ENCODE measurements at places on chromosomes 13 and 19. TPM values are rescaled to one million over a fixed set of nuclear protein-coding genes. Genes with fewer than 3 reads are reported as not detected.

The CYP4F3 gene
- 17.8 TPM for total RNA-seq

The IGSF23 gene
- 2.3 TPM for total RNA-seq

The RFXAP gene
- 4.4 TPM for total RNA-seq

The CYP4F8 gene
- total RNA-seq: not detected

- DNase-seq: no peak
- no peaks in the 10 kb centered on the region for H3K36me3 ChIP-seq
- peaks cover 39% of the 10 kb centered on the region for H3K4me1 ChIP-seq
- H3K27me3 ChIP-seq: peaks cover 4% of the 10 kb centered on the region
Observed at GRCh38 chr19:291561-292280, 518 bp upstream of the PLPP2 start.

GRCh38 chr19:49741210-49741844, 21.8 kb downstream of the TSKS start:
- no peak overlapping the region for H3K27ac ChIP-seq
- H3K27me3 ChIP-seq: no peaks in the 10 kb centered on the region
- peak; percentile 42 for DNase-seq
- H3K4me1 ChIP-seq: peaks cover 12% of the 10 kb centered on the region
- H3K36me3 ChIP-seq: no peaks in the 10 kb centered on the region

DNA sequence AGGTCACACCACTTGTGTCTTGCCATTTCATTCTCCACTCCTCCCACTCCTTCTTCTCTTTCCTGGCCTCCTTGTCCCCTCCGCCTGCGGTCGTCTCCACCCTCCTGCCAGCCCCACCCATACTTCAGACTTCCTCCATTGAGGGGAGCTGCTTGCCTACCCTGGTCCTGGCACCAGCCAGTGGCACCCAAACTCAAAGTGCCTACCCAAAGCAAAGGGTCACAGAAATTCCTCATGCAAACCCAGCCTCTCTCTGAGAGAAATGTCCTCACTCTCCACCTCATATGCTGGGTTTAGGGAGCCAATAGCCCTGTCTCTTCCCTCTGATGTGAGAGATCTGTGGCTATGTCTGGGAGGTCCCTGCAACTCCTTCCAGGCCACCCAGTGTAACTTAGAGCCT, 109.6 kb downstream of the TEX26 start:
- peaks cover 33% of the 10 kb centered on the region for H3K4me1 ChIP-seq
- no peak overlapping the region for H3K27ac ChIP-seq
- H3K36me3 ChIP-seq: no peaks in the 10 kb centered on the region
- no peak overlapping the region for H3K4me3 ChIP-seq
- no peak for DNase-seq
- no peaks in the 10 kb centered on the region for H3K27me3 ChIP-seq

- no peaks in the 10 kb centered on the region for H3K36me3 ChIP-seq
- peaks cover 44% of the 10 kb centered on the region for H3K4me1 ChIP-seq
- H3K4me3 ChIP-seq: no peak overlapping the region
- no peaks in the 10 kb centered on the region for H3K27me3 ChIP-seq
- H3K27ac ChIP-seq: no peak overlapping the region
Observed at GRCh38 chr13:44762911-44763310, 186.8 kb upstream of the TSC22D1 start.

- DNase-seq: no peak
- no peak overlapping the region for H3K4me3 ChIP-seq
- H3K27ac ChIP-seq: no peak overlapping the region
- H3K4me1 ChIP-seq: no peaks in the 10 kb centered on the region
- no peaks in the 10 kb centered on the region for H3K27me3 ChIP-seq
- no peaks in the 10 kb centered on the region for H3K36me3 ChIP-seq
Observed at GRCh38 chr13:109151696-109152095, 522.3 kb downstream of the MYO16 start.

- no peak overlapping the region for H3K4me3 ChIP-seq
- no peak for DNase-seq
- no peaks in the 10 kb centered on the region for H3K27me3 ChIP-seq
- H3K27ac ChIP-seq: no peak overlapping the region
- no peaks in the 10 kb centered on the region for H3K4me1 ChIP-seq
- no peaks in the 10 kb centered on the region for H3K36me3 ChIP-seq
Observed at GRCh38 chr19:46441866-46442265, 13.1 kb upstream of the PNMA8C start.

- no peaks in the 10 kb centered on the region for H3K4me1 ChIP-seq
- H3K4me3 ChIP-seq: no peak overlapping the region
- H3K27ac ChIP-seq: no peak overlapping the region
- DNase-seq: no peak
- no peaks in the 10 kb centered on the region for H3K36me3 ChIP-seq
- H3K27me3 ChIP-seq: no peaks in the 10 kb centered on the region
Observed at GRCh38 chr13:88303605-88304004, 632.4 kb downstream of the SLITRK5 start.

DNA sequence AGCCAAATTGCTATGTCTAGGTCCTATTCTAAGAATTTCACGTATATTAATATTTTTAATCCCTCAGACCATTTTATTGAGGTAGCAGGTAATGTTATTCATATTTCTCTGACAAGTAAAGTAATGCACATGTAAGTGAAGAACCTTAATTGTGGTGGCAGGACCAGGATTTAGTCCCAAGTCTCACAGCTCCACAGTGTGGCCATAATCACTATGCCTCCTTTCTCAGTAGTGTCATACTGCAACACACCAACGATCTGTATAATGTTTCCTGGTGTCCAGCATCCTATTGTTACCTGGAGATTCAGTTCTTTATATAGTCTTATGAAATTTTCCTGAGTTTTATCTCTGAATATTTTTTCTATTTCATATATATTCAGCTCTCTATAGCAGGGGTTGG, 340.3 kb downstream of the OLFM4 start:
- no peaks in the 10 kb centered on the region for H3K36me3 ChIP-seq
- H3K4me1 ChIP-seq: no peaks in the 10 kb centered on the region
- DNase-seq: no peak

- peaks cover 9% of the 10 kb centered on the region for H3K4me1 ChIP-seq
- no peaks in the 10 kb centered on the region for H3K36me3 ChIP-seq
- no peaks in the 10 kb centered on the region for H3K27me3 ChIP-seq
- no peak for DNase-seq
Observed at GRCh38 chr19:5773276-5773675, 11.3 kb downstream of the PRR22 start.

GRCh38 chr19:2047449-2048103, 3.5 kb downstream of the MKNK2 start:
- peaks cover 28% of the 10 kb centered on the region for H3K36me3 ChIP-seq
- peaks cover 46% of the 10 kb centered on the region for H3K4me1 ChIP-seq
- no peaks in the 10 kb centered on the region for H3K27me3 ChIP-seq
- DNase-seq: no peak
- H3K27ac ChIP-seq: no peak overlapping the region
- H3K4me3 ChIP-seq: no peak overlapping the region

GRCh38 chr13:33537026-33537425, 251.5 kb upstream of the STARD13 start:
- no peaks in the 10 kb centered on the region for H3K27me3 ChIP-seq
- peaks cover 40% of the 10 kb centered on the region for H3K4me1 ChIP-seq
- no peak overlapping the region for H3K27ac ChIP-seq
- no peaks in the 10 kb centered on the region for H3K36me3 ChIP-seq
- no peak overlapping the region for H3K4me3 ChIP-seq

- DNase-seq: no peak
- H3K27ac ChIP-seq: no peak overlapping the region
- no peak overlapping the region for H3K4me3 ChIP-seq
- H3K4me1 ChIP-seq: peaks cover 32% of the 10 kb centered on the region
Observed at GRCh38 chr13:95745752-95746151, 68.8 kb downstream of the DNAJC3 start.

DNA sequence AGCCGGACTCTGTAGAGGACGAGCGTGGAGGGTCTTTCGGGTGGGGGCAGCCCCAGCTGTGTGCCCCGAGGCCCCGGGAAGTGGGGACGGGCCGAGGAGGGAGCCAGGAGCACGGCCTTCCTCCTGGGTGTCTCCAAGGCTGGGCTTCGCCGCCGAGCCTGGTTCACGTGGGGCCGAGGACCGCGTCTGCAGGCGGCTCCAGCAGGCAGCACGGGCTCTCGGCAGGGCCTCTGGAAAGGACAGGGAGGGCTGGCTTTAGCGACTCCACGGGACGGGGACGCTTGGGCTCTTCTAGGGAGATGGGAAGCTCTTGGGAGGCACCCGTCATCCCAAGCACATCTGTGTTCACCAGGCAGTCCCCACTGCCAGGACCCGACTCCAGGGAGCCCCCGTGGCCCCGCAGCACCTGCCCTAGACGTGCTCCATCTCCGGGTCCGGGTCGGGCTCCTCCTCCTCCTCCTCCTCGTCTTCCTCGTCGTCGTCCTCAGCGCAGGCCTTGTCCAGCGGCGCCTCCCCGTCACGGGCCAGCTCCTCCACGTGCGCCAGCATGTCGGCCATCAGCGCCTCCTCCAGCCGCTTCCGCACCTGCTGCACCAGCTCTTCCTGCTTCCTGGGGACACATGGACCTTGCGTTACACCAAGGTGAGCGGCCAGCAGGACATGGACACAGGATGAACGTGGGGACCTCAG, 9.9 kb upstream of the MEX3D start:
- no peak overlapping the region for H3K27ac ChIP-seq
- no peaks in the 10 kb centered on the region for H3K27me3 ChIP-seq
- peaks cover 12% of the 10 kb centered on the region for H3K4me1 ChIP-seq
- no peak for DNase-seq
- no peak overlapping the region for H3K4me3 ChIP-seq
- H3K36me3 ChIP-seq: peaks cover 40% of the 10 kb centered on the region

- H3K4me3 ChIP-seq: no peak overlapping the region
- DNase-seq: no peak
- no peaks in the 10 kb centered on the region for H3K36me3 ChIP-seq
- H3K27ac ChIP-seq: no peak overlapping the region
Observed at GRCh38 chr13:69970520-69970919, 137.1 kb upstream of the ATXN8OS start.

DNA sequence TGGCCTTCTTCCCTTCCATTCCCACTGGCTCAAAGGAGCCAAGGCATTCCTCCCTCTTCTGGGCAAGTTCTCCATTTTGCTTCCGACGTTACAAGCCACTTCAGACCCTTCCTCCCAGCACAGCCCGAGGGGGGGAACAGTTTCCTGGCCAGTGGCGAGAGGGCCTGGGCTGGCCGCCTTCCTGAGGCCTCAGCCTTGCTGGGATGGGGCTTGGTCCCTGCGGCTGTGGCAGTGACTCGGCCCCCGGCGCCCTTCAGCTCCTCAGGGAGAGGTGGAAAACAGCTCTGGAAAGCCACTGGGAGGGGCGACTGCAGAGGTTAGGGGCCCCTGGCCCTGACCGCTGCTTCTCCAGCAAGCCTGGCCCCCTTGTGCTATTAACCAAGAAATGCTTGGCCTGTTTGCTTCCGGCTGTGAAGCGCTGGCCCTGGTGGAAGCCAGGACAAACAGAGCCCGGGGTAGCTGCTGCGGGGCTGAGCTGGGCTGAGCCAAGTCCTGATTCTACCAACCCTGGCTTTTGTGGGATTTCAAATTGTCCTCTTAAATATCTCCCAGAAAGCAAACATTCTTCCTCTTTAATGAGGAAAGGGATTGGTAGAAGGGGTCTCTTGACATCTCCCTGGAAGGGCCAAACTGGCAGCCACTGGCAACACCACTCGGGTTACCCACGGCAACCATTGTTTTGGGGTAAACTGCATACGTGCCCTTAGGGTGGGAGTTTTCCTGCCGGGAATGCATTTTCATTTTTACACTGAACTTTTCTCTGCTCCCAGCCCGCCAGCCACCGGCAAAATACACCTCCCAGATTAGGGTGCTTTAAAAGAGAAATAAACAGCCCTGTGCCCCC, 38.7 kb downstream of the C13orf46 start:
- DNase-seq: no peak
- H3K36me3 ChIP-seq: no peaks in the 10 kb centered on the region
- no peak overlapping the region for H3K4me3 ChIP-seq
- H3K27ac ChIP-seq: no peak overlapping the region
- H3K4me1 ChIP-seq: peaks cover 10% of the 10 kb centered on the region
- peaks cover 6% of the 10 kb centered on the region for H3K27me3 ChIP-seq

GRCh38 chr13:114067886-114068651, 64.4 kb downstream of the RASA3 start:
- H3K27ac ChIP-seq: no peak overlapping the region
- H3K4me1 ChIP-seq: peaks cover 18% of the 10 kb centered on the region
- H3K4me3 ChIP-seq: no peak overlapping the region
- no peak for DNase-seq
- H3K27me3 ChIP-seq: peaks cover 9% of the 10 kb centered on the region

DNA sequence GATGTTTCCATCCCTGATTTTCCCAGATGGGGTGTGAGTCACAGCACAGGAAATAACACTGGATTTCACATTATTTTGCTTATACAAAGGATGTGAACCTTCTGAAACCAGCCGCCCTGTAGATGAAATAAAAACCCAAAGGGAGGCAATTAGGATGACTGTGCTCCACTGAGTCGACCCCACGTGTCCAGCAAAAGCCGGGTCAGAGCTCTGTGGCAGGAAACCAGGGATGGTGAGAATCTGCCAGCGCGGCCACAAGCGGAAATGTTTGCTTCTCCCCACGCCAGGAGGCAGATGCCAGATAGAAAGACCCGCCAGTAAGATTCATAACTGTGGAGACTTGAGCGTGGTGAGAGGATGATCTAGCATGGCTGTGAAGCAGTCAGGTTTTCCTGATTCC, 764.4 kb downstream of the LIG4 start:
- no peaks in the 10 kb centered on the region for H3K27me3 ChIP-seq
- H3K36me3 ChIP-seq: no peaks in the 10 kb centered on the region
- H3K27ac ChIP-seq: no peak overlapping the region
- no peak for DNase-seq
- H3K4me3 ChIP-seq: no peak overlapping the region
- H3K4me1 ChIP-seq: no peaks in the 10 kb centered on the region

Measured in HepG2 (cell line).